Smooth muscle cell of the brain vasculature (primary cell): ENCODE measurements at places on chromosomes 12 and 14.

GRCh38 chr14:33475623-33476022 is 475.3 kb downstream of the EGLN3 start:
- DNase-seq = peak; percentile 62

DNA sequence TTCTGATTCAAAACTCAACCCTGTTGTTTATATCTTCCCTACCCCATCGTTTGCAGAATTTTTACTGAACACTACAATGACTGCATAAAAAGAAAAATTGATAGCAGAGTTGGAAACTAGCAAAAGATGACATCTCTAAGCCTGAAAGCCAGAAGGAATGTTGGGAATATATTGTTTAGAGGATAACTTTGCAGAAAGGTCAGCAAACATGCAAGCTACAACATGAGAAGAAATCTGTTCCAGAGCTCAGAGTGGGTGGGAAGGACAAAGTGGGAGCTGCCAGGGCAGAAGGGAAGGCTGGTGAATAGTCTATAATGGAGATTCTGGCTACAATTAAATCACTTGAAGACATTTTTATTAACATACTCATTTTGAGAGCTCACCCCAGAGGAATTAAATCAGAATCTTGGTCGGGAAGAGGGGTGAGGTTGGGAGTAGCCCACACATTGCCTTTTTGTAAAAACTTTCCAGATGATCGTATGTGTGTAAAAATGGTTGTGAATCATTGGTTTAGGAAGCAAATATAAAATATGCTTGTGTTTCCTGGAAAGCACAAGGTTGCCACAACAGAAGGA is 574.8 kb downstream of the FLRT2 start:
- DNase-seq = no peak

GRCh38 chr12:110684312-110684836 is 4.5 kb downstream of the HVCN1 start:
- no peak for DNase-seq

GRCh38 chr12:32183650-32184049 is 77.0 kb downstream of the BICD1 start:
- DNase-seq = no peak
